ENCODE measurements at places on chromosomes 3 and 15.

GRCh38 chr3:71370467-71370866 lies 213.1 kb downstream of the FOXP1 start:
- DNase-seq: no peak

DNA sequence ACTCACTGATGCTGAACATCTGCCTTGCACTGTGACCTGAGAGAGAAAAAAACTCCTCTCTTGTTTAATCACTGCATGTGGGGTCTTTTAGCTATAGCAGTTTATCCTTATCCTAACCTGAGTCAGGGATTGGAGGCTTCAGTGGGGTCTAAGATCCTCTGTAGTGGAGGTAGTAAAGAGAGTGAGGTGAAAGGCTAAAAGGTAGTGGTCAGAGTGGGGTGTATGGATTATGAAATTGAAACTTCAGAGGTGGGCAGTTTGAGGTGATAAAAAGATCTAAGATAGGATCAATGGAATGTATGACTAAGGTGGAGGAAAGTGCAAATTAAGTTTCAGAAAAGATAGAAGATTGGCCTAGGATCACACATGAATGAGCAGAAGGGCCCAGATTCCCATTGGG lies 36.5 kb downstream of the DET1 start:
- DNase-seq: no peak

- no peak for DNase-seq
Observed at GRCh38 chr3:179967622-179968021, 69.1 kb downstream of the PEX5L start.

DNA sequence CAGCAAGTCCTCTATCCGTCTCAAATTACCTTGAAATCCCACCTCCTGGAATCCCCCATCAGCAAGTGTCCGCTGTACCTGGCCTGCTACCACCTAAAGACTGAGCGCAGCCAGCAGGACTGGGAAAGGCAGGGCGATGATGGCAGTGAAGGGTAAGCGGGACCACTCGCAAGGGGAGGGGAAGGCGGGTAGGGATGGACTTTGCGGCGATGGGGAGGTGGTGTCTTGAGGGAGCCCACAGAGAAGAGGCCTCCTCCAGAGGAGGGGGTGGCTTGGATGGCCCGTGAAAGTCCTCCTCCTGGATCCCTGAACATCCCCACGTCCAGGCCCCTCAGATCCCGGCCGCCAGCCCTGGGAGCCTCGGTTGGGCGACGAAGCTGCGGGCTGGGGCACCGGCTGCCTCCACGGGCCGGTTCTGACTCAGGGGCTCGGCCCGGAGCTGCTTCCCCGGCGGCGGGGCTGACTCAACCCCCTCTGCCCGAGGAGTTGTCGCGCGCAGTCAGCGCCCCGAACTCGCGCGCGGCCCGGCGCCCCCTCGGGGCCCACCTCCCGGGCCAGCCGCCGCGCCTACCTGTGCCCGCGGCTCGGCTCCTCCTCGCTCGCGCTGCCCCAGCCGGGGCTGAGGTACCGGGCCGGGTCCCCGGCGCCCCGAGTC lies 512 bp downstream of the LARP6 start:
- DNase-seq: no peak

- no peak for DNase-seq
Observed at GRCh38 chr3:116230431-116231020, 214.8 kb downstream of the LSAMP start.
